ENCODE measurements at places on chromosomes 3 and 15.

DNA sequence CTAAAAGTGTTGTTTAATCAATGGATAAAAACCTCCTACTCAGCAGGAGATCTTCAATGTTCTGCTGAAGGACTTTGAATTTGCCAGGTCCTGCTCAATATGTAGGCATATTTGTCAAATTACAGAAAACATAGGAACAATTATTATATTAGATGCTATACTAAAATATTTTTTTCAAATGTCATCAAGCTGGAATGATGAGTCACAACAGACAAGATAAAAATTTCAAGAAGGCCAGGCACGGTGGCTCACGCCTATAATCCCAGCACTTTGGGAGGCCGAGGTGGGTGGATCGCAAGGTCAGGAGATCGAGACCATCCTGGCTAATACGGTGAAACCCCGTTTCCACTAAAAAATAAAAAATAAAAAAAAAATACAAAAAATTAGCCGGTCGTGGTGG is 68.0 kb downstream of the AQP9 start:
- DNase-seq, result no peak

DNA sequence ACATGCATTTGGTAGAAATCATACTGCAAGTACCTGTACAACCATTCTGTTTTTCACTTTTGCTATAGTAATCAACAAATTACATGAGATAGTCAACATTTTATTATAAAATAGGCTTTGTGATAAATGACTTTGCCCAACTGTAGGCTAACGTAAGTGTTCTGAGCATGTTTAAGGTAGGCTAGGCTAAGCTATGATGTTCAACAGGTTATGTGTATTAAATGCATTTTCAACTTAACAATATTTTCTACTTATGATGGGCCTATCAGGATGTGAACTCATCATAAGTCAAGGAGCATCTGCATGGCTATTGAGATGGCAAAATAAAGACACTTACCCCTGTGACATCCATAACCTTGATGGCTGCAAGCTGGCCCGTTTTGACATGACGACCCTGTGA is 201.3 kb upstream of the SLC2A2 start:
- DNase-seq, result no peak

- DNase-seq, result no peak
Observed at GRCh38 chr3:124775877-124776276, 45.6 kb downstream of the UMPS start.

DNA sequence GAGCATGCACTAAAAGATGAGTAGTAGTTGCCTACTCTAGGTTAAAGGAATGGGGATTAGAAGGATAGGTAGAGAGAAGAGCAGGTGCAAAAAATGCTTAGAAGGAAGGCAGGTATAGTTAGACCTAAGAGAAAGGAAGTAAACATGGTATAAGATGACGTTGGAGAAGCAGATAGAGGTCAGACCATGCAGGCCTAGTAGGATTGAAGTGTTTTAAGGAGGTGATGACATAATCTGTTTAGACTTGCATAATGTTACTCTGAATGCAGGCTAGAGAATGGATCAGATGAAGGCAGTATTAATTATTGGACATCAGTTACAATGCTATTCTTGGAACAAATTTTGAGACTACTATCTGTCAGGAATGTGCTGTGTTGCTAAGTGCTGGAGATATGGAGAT is 11.1 kb upstream of the ECT2 start:
- no peak for DNase-seq

GRCh38 chr3:64340641-64341101 is 115.4 kb upstream of the PRICKLE2 start:
- DNase-seq, result peak; percentile 45

DNA sequence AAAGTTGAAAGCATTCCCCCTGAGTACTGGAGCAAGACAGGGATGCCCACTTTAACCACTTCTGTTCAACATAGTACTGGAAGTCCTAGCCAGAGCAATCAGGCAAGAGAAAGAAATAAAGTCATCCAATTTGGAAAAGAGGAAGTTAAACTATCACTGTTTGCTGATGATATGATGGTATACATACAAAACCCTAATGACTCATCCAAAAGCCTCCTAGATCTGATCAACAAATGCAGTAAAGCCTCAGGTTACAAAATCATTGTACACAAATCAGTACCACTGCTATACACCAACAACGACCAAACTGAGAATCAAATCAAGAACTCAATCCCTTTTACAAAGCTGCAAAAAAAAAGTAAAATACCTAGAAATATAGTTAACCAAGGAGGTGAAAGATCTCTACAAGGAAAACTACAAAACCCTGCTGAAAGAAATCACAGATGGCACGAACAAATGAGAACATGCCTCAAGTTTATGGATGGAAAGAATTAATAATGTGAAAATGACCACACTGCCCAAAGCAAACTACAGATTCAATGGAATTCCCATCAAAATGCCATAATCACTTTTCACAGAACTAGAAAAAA is 40.3 kb downstream of the RPL39L start:
- DNase-seq, result no peak

GRCh38 chr3:25568525-25569078 is 96.1 kb downstream of the TOP2B start:
- DNase-seq, result no peak

- DNase-seq, result peak; percentile 29
Observed at GRCh38 chr3:42600958-42601675, 631 bp downstream of the NKTR start.

DNA sequence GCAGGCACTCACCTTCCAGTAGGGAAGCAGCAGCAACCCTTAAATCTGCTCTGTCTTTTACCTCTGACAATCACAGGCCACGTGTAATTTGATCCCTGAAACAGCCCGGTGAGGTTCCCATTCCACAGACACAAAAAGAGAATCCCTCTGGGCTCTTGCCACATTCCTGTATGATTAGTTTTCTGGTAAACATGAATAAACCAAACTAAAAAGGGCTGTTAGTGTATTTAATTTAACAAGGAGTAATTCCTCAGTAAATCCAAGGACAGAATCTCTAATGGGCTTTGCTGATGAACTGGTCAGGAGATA is 186.9 kb downstream of the FAM43A start:
- no peak for DNase-seq

DNA sequence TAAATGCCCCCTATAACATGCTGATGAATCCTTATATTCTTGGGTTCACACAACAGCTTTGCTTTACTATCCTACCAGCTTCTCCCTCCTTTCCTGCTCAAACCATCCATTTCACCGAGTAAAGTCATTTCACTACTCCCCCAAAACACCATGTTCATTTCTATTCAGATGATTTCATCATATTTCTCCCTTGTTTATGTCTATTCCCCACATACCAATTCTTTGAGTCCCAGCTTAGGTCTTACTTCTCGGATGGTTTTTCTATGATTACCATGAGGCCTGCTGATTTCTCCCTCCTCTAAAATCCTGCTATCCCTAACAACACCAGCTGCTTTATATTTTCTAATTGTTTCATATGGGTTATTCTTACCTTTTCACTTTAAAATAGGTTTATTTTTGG is 231.4 kb downstream of the TIGIT start:
- no peak for DNase-seq

- no peak for DNase-seq
Observed at GRCh38 chr15:86159468-86159867, 79.8 kb downstream of the AGBL1 start.

- peak; percentile 40 for DNase-seq
Observed at GRCh38 chr3:61821823-61822251, 260.5 kb downstream of the PTPRG start.

- no peak for DNase-seq
Observed at GRCh38 chr3:110077093-110077492, 739.7 kb upstream of the DPPA4 start.

- DNase-seq, result no peak
Observed at GRCh38 chr3:112794622-112795172, 52.0 kb downstream of the CD200R1L start.

DNA sequence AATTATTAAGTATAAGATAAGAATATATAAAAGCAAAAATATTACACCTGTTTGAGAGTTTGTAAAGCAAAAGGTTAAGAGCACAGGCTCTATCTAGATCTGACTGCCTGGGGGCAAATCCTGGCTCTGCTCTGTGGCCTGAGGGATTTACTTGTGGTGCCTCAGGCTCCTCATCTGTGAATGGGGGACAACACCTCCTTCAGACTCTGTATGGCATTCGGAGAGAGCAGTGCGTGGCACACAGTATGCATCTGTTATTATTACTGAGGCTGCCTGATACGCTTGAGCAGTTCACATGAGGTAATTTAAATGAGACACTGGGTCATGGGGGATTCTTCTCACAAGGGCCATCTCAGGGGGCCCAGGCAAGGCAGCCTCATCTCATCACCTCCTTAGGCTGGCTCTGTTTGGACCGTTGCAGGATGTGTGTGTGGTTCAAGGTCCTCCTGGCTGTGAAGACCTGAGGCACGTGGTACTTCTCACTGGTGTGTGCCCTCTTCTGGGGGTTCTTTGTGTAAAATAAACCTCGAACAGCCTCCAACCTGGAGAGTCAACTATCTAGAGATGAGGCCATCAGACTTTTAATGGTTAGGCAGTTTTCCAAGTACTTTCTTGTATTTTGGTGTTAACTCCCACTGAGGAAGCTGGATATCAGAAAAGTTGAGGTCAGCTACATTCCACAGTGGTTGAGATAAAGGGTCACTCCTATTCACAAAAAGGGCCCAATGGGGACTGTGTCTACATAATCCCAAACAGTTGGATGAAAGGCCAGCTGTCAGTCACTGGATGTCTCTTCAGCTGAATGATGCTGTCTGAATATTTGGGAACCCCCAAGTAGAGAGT is 9.0 kb downstream of the GNB5 start:
- DNase-seq, result no peak

GRCh38 chr15:88995449-88995848 is 82.3 kb upstream of the MFGE8 start:
- no peak for DNase-seq

DNA sequence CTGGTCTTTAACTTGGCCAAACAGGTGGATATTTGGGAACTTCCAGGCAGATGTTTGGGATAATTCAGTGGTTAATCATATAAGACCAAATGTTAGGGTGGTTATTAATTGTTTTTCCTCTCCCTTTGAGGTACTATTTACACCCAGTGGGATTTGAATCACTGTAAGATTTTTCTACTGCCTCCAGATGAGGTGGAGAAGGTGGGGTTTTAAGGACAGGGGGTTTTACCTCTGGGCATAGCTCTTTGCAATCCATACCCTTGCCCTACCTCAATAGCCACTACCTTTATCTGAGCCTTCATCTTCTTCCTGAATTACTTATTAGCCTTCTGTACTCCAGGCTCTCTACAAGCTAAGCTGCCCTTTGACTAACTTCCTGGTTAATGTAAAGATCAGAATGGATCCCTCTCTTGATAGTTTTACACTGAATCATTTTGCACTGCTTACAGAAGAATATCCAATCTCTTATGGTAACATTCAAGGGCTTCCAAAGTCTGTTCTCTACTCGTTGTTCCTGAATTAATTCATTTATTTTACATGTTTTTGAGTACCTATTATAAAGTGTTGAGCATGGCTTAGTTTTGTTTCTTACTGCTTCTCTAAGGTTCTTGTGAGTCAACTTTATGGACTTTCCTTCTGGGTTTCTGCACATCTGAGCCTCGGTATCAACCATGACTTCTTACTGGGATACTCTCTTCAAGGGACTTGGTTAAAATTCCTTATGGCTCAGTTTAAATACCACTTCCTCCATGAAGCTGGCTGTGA is 331.2 kb upstream of the TBL1XR1 start:
- DNase-seq, result no peak

- DNase-seq, result no peak
Observed at GRCh38 chr3:72617424-72618024, 230.7 kb downstream of the SHQ1 start.
